Activated CD4-positive, alpha-beta T cell treated with anti-CD3 and anti-CD28 coated beads for 36 hours (primary cell): ENCODE measurements at places on chromosomes 5 and 9. TPM values are rescaled to one million over a fixed set of nuclear protein-coding genes. Genes with fewer than 3 reads are reported as not detected.

GRCh38 chr5:62144401-62145022, 161.5 kb upstream of the KIF2A start:
- H3K4me3 ChIP-seq, result no peak overlapping the region
- H3K27me3 ChIP-seq, result peaks cover 7% of the 10 kb centered on the region
- no peaks in the 10 kb centered on the region for H3K4me1 ChIP-seq
- DNase-seq, result no peak
- H3K36me3 ChIP-seq, result no peaks in the 10 kb centered on the region

- H3K4me1 ChIP-seq, result no peaks in the 10 kb centered on the region
- H3K27me3 ChIP-seq, result no peaks in the 10 kb centered on the region
- no peak overlapping the region for H3K27ac ChIP-seq
- H3K36me3 ChIP-seq, result no peaks in the 10 kb centered on the region
- DNase-seq, result no peak
Observed at GRCh38 chr5:158203261-158203660, 344.3 kb upstream of the CLINT1 start.

- H3K4me1 ChIP-seq, result no peaks in the 10 kb centered on the region
- H3K4me3 ChIP-seq, result no peak overlapping the region
- H3K36me3 ChIP-seq, result no peaks in the 10 kb centered on the region
- no peak for DNase-seq
- H3K27ac ChIP-seq, result no peak overlapping the region
Observed at GRCh38 chr9:69996967-69997366, 46.7 kb upstream of the MAMDC2 start.

- peaks cover 27% of the 10 kb centered on the region for H3K36me3 ChIP-seq
- peak overlapping the region; percentile 37 for H3K4me3 ChIP-seq
- DNase-seq, result peak; percentile 71
- peaks cover 66% of the 10 kb centered on the region for H3K4me1 ChIP-seq
Observed at GRCh38 chr5:151097820-151098767, 17.3 kb upstream of the TNIP1 start.

DNA sequence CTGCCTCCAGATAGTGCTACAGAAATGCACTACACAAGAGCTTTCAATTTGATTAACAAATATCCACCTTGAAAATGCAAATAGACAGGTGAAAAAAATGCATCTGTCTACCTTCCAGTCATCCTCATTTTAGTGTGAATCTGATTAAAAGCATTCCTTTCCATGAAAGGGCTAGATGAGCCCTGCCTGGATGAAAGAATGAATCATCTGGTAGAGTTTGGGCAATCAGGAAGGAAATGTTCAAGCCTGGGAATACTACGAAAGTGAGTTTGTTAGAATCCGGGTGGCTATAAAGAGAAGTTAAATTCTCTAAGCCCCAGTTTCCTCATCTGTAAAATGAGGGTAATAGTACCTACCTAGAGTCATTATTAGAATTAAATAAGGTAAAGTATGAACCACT, 142.6 kb downstream of the FAM114A2 start:
- DNase-seq, result no peak
- H3K36me3 ChIP-seq, result no peaks in the 10 kb centered on the region
- no peaks in the 10 kb centered on the region for H3K4me1 ChIP-seq
- no peak overlapping the region for H3K4me3 ChIP-seq
- H3K27me3 ChIP-seq, result peaks cover 4% of the 10 kb centered on the region
- no peak overlapping the region for H3K27ac ChIP-seq

GRCh38 chr9:134243778-134244467, 79.6 kb upstream of the RNU6ATAC start:
- peaks cover 2% of the 10 kb centered on the region for H3K36me3 ChIP-seq
- H3K27me3 ChIP-seq, result no peaks in the 10 kb centered on the region
- peaks cover 8% of the 10 kb centered on the region for H3K4me1 ChIP-seq
- peak overlapping the region; percentile 37 for H3K27ac ChIP-seq
- no peak overlapping the region for H3K4me3 ChIP-seq
- DNase-seq, result peak; percentile 67

DNA sequence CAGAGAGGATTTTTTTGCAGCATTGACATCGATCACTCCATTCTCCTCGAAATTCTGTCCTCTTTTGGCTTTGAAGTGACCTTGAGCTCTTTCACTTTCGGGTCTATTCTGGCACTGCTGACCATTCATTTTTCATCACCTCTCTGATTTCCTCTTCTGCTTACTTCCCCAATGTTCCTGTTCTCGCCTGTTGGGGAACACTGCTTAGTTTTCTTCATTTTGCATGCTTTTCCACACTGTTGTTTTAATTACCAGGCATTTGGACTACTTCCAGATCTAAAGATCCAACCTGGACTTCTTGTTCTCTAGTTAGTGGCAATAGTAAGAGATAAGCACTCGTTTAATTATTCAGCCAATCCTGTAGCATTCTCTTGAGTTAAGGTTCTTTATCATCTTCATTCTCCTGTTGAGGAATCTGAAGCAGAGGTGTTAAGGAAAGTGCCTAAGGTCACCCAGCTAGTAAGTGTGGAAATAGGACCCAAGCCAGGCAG, 53.4 kb downstream of the MAN2A1 start:
- DNase-seq, result no peak
- H3K27ac ChIP-seq, result no peak overlapping the region
- peaks cover 45% of the 10 kb centered on the region for H3K4me1 ChIP-seq
- H3K36me3 ChIP-seq, result peaks cover 30% of the 10 kb centered on the region
- H3K4me3 ChIP-seq, result no peak overlapping the region

GRCh38 chr5:115308815-115309214, 12.4 kb upstream of the CCDC112 start:
- no peak overlapping the region for H3K27ac ChIP-seq
- DNase-seq, result no peak
- no peaks in the 10 kb centered on the region for H3K4me1 ChIP-seq
- H3K27me3 ChIP-seq, result peaks cover 25% of the 10 kb centered on the region

DNA sequence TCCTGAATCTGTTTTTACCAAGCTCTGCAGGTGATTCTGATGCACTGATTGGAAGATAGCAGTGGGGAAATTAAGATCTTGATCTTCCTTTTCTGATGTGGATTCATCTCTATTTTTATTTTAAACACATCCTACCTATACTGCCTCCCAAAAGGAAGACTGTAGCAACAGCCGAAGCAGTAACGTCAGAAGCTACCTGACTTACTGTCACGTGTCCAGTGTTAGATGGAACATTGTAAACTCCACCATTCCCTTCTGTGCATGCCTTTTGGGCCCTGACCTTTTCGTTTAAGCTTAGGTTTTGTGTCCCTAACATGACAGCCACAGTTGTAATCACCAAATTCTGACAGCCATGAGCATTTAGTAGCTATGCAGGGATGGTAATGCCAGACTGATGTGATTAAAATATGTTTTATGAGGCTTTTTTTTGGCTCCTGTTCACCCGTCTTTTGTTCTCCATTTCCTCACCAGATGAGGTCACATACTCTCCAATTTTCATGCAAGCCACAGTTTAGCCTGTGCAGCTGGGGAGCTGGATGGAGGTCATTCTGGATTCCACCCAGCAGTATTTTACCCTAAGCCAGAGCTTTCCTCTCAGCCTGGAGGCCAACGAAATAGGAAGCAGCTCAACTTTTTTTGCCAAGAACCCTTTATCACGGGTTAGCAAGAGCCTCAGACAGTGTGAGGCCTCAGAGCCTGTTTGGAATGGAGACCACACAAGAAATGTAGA, 15.6 kb upstream of the FOXD1 start:
- peaks cover 23% of the 10 kb centered on the region for H3K27me3 ChIP-seq
- H3K27ac ChIP-seq, result no peak overlapping the region
- no peaks in the 10 kb centered on the region for H3K36me3 ChIP-seq
- H3K4me1 ChIP-seq, result no peaks in the 10 kb centered on the region
- H3K4me3 ChIP-seq, result no peak overlapping the region
- no peak for DNase-seq

GRCh38 chr9:95574176-95574575, 57.4 kb upstream of the PTCH1 start:
- H3K4me3 ChIP-seq, result no peak overlapping the region
- peaks cover 12% of the 10 kb centered on the region for H3K4me1 ChIP-seq
- H3K27ac ChIP-seq, result no peak overlapping the region

- no peak for DNase-seq
- no peaks in the 10 kb centered on the region for H3K4me1 ChIP-seq
- no peak overlapping the region for H3K27ac ChIP-seq
- H3K27me3 ChIP-seq, result no peaks in the 10 kb centered on the region
- no peaks in the 10 kb centered on the region for H3K36me3 ChIP-seq
Observed at GRCh38 chr5:139676951-139677735, 29.0 kb downstream of the CXXC5 start.

- no peak for DNase-seq
- H3K4me3 ChIP-seq, result no peak overlapping the region
- H3K27ac ChIP-seq, result no peak overlapping the region
- H3K4me1 ChIP-seq, result no peaks in the 10 kb centered on the region
- no peaks in the 10 kb centered on the region for H3K36me3 ChIP-seq
Observed at GRCh38 chr9:110602281-110602680, 22.7 kb upstream of the SVEP1 start.

DNA sequence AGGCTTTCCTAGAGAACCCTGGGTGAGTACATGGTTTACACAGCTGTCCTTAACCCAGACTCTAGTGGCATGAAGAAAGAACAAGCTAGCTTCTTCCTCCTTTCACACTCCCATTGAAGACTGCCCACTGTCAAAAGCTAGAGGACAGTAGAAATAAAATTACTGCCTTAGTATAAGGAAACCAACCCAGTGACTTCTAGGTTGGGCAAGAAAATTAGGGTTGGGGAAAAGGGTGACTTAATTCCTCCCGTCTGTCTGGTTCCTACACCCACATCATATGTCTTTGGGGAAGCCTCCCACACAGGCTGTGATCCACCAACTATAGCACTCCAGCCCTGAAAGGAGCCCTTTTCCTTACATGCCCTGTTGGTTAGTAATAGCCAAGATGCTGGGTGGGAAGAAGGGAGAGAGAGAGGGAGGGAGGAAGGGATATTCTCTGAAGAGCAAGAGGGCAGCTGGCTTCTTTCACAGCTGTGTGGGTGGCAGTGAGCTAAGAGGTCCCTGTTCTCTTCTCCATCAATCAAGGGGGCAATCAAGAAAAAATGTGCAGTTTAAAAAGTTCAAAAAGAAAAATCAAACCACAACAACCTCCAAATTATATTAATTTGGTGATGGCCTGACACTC, 21.7 kb downstream of the HBEGF start:
- H3K4me1 ChIP-seq, result peaks cover 5% of the 10 kb centered on the region
- no peak overlapping the region for H3K27ac ChIP-seq
- DNase-seq, result no peak
- H3K36me3 ChIP-seq, result no peaks in the 10 kb centered on the region

- no peaks in the 10 kb centered on the region for H3K36me3 ChIP-seq
- no peak overlapping the region for H3K4me3 ChIP-seq
- no peak overlapping the region for H3K27ac ChIP-seq
- peaks cover 6% of the 10 kb centered on the region for H3K27me3 ChIP-seq
Observed at GRCh38 chr9:84154320-84154719, 173.7 kb downstream of the RMI1 start.

DNA sequence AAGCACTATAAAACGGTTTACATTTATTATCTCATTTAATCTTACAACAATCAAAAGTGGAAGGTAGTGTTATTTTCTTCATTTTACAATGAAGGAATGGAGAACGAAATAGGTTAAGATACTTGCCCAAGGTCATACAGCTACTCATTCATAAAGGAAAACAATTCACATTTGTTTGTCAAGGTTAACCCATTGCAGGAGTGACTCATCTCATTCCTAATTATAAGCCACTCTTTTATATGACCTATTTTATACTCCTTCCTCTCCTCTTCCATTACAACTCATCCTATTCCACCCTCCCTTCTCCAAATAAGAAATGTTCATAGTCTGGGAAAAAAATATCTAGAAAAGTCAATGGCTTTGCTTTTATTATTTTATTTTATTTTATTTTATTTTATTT, 29.6 kb downstream of the CRHBP start:
- H3K27ac ChIP-seq, result no peak overlapping the region
- no peaks in the 10 kb centered on the region for H3K36me3 ChIP-seq
- H3K4me3 ChIP-seq, result no peak overlapping the region

- no peak overlapping the region for H3K27ac ChIP-seq
- H3K4me1 ChIP-seq, result no peaks in the 10 kb centered on the region
- DNase-seq, result no peak
- no peaks in the 10 kb centered on the region for H3K36me3 ChIP-seq
- H3K4me3 ChIP-seq, result no peak overlapping the region
- H3K27me3 ChIP-seq, result no peaks in the 10 kb centered on the region
Observed at GRCh38 chr5:148343603-148344487, 8.5 kb downstream of the SPINK9 start.

- no peak overlapping the region for H3K4me3 ChIP-seq
- H3K27me3 ChIP-seq, result peaks cover 11% of the 10 kb centered on the region
- no peaks in the 10 kb centered on the region for H3K36me3 ChIP-seq
- DNase-seq, result no peak
Observed at GRCh38 chr5:132222649-132223038, 5.0 kb downstream of the P4HA2 start.

- no peaks in the 10 kb centered on the region for H3K4me1 ChIP-seq
- no peak overlapping the region for H3K27ac ChIP-seq
- no peaks in the 10 kb centered on the region for H3K36me3 ChIP-seq
Observed at GRCh38 chr5:159133041-159133741, 33.5 kb upstream of the EBF1 start.

GRCh38 chr9:121640076-121640475, 11.4 kb upstream of the DAB2IP start:
- peak; percentile 71 for DNase-seq
- H3K36me3 ChIP-seq, result no peaks in the 10 kb centered on the region
- H3K27ac ChIP-seq, result no peak overlapping the region
- H3K27me3 ChIP-seq, result peaks cover 2% of the 10 kb centered on the region

GRCh38 chr5:177403102-177403791, 2.8 kb upstream of the PFN3 start:
- DNase-seq, result peak; percentile 77
- H3K27me3 ChIP-seq, result peaks cover 14% of the 10 kb centered on the region
- H3K4me3 ChIP-seq, result peak overlapping the region; percentile 72
- peak overlapping the region; percentile 63 for H3K27ac ChIP-seq
- peaks cover 27% of the 10 kb centered on the region for H3K4me1 ChIP-seq

GRCh38 chr9:133235549-133236222, 26.6 kb upstream of the OBP2B start:
- H3K27me3 ChIP-seq, result peaks cover 2% of the 10 kb centered on the region
- H3K36me3 ChIP-seq, result no peaks in the 10 kb centered on the region
- no peak overlapping the region for H3K4me3 ChIP-seq
- DNase-seq, result no peak
- peaks cover 7% of the 10 kb centered on the region for H3K4me1 ChIP-seq

DNA sequence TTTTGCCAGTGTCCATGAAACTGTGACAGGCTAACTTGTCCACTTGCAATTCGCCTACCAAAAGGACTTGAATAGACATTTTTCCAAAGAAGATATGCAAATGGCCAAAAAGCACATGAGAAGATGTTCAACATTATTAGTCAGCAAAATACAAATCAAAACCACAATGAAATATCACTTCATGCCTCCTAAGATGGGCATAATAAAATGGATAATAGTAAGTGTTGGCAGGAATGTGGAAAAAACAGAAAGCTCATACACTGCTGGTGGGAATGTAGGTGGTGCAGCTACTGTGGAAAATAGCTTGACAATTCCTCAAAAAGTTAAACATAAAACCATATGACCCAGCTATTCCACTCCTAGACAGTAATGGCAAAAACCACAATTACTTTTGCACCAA, 7.9 kb downstream of the DTWD2 start:
- no peak overlapping the region for H3K27ac ChIP-seq
- H3K27me3 ChIP-seq, result no peaks in the 10 kb centered on the region
- DNase-seq, result no peak
- H3K36me3 ChIP-seq, result peaks cover 5% of the 10 kb centered on the region
- H3K4me3 ChIP-seq, result no peak overlapping the region

Gene ERCC6L2
- total RNA-seq, result 24.0 TPM

Gene FSD1L
- total RNA-seq, result 3.0 TPM

Gene PCDHGB4
- total RNA-seq, result not detected

Gene BHMT2
- total RNA-seq, result not detected

Gene GRM6
- total RNA-seq, result not detected

Gene LRRC19
- not detected for total RNA-seq

Gene OTP
- total RNA-seq, result not detected

Gene WDR5
- total RNA-seq, result 51.4 TPM

Gene LCN2
- total RNA-seq, result not detected

Gene CDH18
- total RNA-seq, result not detected

Gene ACSL6
- total RNA-seq, result 3.1 TPM

Gene CKMT2
- total RNA-seq, result not detected

Gene BSPRY
- total RNA-seq, result 5.7 TPM

Gene APBA1
- 0.16 TPM for total RNA-seq
